ENCODE measurements at places on chromosomes 5 and 9.
A peak's percentile ranks its signal among the peaks of the same experiment; 100 is the strongest.

DNA sequence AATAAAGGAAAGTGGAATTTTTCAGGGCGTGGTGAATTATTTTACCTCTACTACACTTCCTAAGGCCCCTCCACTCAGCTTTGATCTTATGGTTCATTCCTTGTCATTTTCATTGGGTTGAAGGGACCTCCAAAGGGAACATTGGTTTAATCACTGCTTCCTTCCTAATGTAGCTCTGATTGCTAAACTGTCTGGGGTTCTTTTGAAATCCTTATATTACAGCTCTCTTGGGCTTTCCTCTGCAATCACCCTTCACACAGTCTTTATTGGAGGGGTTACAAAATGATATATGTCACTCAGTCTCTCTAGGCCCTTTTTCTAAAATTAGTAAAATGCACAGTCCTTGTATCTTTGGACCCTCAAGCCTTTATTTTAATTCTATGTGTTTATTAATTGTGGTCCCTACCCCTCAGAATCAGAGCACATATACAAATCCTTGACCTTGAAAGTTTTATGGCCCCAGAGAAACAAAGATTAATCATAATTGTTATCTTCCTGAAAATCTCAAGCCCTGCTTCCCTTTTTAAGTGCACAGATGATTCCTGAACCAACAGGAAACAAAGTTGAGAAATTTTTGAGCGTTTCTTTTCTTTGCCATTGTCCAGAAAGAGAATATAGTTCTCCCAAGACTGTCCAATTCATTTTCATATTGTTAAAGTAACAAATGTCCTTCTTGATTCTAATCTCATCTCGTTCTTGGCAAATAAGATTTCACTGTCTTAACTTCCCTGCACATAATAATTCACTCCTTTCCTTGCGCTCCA is 330.0 kb downstream of the ARRDC3 start:
- DNase-seq, result no peak

GRCh38 chr5:96408210-96408777 is 24.8 kb downstream of the PCSK1 start:
- DNase-seq, result no peak

DNA sequence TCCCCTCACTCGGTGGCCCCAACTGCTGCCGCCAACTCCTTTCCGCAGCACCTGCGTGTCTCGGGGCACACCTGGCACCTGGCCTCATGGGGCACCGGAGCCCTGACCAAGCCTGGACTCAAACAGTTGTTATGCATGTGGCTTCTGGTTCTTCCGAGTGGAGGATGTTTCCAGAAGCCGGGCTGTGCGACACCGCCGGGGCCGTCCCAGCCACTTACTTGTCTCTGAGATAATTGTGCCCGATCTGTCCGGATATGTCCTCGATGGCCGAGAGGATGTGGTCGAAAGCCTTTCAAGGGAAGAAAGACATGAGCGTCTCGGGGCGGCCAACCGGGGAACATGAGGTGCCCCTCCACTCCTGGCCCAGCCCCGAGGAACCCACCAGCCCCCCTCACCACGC is 38.4 kb downstream of the EXOC3 start:
- no peak for DNase-seq

DNA sequence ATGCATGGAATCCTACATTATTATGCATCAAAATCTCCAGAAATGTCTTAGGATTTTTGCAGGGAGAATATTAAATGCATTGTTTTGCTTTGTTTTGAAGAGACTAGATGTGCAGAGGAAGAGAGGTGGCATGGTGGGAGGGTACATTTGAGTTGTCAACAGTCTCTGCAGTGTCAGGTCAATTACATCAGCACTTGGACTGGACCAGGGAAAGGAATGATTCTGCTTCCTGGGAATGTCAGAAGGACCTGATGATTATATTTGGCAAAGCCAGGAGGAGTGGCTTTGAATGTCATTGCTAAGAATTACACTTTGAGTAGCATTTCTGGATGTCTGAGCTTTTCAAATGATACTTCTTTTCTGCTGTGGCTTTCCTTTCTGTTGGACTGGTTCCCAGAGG is 17.5 kb upstream of the TMEFF1 start:
- no peak for DNase-seq

- no peak for DNase-seq
Observed at GRCh38 chr5:165370794-165371193, 1865.4 kb downstream of the MAT2B start.

GRCh38 chr9:70947511-70947910 is 173.9 kb downstream of the TRPM3 start:
- DNase-seq, result no peak

GRCh38 chr5:138139781-138140090 is 508 bp upstream of the NME5 start:
- DNase-seq, result no peak

GRCh38 chr9:137461663-137462395 is 2.7 kb upstream of the NSMF start:
- peak; percentile 86 for DNase-seq

DNA sequence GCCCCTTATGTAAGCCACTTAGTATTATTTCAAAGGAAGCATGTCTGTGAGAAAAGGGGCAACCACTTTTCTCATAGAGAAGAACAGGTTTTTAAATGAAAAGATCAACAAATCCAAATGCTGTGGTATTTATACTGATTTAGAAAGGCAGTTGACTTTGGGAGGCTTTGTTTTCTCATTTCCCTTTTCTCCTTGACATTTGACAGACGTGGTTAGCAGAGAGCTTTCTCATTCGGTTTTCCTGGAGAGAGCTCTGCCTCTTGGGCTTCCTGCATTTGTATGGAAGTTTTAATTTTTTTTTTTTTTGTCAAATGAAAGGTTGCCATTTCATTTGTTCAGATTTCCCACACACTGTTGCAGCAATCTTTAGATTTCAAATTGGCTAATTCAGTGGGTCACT is 62.5 kb downstream of the EXOSC2 start:
- DNase-seq, result no peak

GRCh38 chr5:177204281-177204680 is 70.7 kb downstream of the NSD1 start:
- no peak for DNase-seq

DNA sequence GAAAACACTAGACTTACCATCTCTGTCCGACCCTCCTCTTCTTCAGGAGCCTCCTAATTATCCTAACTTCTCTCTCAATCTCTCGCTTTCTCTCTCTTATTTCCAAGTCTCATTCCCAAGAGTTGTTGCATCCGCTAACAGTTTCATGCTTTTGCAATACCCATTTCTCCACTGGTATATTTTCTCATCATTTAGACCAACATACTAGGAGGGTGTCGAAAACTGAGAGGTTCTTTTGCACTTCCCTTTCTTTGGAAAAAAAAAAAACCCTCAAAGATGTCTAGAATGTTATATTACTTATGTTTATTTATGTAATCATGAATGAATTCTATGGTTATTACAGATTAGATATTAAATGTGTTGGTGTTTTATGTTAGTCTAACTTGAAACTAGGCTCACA is 35.9 kb downstream of the SPZ1 start:
- DNase-seq, result no peak

DNA sequence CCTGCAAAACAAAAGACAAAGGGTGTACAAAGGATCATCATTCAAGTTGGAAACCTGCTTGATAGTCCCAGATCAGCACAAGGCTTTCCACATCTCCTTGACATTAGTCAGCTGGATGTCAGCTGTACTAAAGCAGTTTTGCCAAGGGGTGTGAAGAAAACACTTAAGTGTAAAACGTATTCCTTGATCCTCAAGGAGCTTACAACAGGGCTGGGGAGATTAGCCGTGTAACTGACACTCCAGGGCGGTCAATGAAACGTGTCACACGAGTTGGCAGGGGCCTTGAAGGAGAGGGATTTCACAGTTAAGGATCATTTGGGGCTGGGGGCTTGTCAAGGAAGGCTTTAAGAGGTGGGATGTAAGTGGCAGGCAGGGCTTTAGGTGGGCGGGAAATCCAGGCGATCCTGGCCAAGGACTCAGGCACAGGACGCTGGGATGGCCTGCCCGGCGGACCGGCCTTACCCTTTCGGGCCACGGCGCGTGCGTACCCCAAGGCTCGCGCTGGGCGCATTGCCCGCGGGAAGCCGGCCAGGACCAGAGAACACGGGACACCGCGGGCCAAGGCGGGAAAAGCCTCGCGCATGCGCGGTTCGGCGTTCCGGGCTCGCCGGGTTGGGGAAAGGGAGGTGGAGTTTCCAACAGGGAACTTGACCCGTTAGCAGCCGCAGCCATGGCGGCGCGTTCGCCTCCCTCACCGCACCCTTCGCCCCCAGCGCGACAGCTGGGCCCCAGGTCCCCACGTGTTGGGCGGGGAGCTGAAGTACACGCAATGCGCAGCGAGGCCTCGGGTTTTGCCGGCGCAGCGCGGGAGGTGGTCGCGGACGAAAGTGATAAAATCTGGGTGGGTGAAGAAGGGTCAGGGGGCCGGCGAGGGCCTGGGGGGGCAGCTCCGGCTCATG is at the start of gene CNTLN:
CNTLN (plus strand) TSS at position 645 of the 899 bp plus-strand sequence; CDS start at position 671, 26 bp downstream.
- peak; percentile 50 for DNase-seq

DNA sequence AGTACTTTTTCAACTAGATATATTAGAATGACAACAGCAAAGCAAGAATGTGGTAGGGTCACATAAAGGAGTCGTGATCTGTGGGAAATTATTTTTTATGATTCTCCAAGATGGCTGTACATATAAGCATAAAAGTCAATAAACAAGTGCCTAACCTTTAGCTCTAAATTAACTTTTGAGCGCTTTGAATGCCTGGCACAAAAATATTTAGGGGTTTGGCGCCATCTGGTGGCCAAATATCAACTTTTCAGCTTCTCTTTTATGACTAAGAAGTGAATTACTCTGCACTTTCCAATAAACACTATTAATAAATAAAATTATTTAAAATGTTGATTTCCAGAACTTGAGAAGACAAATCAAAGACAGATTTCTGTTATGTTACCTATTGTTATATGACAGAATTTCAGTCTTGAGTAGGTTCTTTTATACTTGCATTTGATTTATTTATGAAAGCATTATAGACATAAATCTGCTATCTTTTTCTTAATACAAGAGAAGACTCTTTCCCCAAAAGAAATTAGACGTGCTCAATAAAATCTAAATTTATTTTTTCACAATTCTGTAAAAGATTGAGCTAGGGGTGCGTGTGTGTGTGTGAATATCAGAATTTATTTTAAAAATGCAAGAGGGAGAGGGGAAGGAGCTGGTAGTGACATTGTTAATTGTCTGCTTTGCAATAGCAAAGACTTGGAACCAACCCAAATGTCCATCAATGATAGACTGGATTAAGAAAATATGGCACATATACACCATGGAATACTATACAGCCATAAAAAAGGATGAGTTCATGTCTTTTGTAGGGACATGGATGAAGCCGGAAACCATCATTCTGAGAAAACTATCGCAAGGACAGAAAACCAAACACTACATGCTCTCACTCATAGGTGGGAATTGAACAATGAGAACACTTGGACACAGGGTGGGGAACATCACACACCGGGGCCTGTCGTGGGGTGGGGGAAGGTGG is 36.7 kb upstream of the ARRDC3 start:
- peak; percentile 56 for DNase-seq

DNA sequence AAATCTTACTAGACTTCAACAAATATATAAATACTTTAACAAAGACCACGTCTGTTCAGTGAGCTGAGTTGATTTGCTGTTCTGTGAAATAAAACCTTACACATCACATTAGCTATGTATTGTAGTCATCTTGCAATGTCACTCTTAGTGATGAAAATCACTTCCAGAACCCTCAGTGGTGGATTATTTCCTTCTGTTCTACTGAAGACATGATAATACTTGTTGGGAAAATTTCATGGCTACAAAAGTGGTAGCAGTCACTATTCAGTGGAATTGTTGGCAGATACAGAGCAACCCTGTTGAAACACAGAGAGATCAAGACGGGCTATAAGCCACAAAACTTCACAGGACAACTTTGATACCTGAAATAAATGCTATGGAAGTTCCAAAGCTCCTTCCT is 26.7 kb upstream of the FAM169A start:
- DNase-seq, result no peak

DNA sequence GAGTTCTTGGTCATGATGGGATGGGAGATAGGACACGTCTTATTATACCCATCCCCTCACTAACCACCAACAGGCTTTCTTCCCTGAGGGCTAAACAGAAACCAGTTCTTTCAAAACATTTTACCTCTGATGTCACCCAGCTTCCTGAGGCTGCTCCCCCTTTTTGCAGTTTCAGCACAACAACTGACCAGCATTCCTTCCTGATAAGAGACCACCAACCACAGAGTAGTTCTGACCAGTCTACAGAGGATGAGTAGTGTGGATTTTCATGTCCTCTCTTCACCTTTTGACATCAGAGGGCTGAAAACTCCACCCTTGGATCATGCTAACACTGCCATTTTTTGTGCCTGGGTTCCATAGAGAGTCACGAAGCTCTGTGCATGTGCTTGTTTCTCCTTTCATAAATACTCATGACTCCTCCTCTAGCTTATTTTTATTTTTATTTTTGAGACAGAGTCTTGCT is 82.6 kb downstream of the OSTF1 start:
- no peak for DNase-seq

DNA sequence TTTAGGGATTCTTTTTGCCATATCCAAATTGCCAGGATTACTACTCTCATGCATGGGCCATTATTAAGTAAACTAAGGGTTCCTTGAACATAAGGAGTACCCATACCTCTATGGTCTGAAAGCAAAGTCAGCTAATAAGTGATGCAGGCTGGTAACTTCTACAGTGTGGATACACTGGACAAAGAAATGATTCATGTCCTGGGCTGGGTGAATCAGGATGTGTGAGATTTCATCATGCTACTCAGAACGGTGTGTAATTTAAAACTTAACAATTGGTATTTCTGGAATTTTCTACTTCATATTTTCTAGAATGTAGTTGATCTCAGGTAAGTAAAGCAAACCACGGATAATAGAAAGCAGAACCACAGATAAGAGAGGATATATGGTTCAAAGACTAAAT is 428.8 kb downstream of the CHSY3 start:
- no peak for DNase-seq

- DNase-seq, result no peak
Observed at GRCh38 chr9:87123830-87124229, 176.5 kb upstream of the GAS1 start.

DNA sequence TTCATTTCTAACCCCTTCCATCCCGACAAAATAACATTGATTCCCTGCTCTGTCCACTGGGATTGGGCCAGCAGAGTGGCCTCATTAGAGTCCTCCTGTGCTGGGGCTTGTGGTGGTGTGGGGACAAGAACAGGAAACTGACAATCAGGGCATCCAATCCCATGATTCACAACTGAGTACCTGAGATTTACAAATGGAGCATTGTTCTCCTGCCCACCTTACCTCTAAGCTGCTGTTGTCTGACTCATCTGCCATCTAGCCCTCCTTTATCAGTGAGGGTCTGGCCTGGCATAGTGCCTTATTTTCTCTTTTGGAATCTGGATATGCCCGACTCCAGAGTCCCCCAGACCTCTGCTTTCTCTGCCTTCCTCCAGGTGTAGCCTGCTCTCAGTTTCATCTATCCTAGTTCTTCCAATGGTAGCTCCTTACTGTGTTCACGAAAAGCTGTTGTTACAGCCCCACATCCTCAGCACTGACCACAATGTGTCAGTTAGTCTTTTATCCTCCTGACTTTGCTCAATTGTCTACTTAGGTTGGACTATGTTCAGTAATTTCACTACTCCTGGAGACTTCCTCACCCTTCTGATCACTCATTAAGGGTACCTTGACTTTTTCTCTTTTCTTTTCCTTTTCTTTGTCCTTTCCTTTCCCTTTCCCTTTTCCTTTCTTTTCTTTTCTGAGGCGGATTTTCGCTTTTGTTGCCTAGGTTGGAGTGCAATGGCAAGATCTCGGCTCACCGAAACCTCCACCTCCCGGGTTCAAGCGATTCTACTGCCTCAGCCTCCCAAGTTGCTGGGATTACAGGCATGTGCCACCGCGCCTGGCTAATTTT is 13.4 kb downstream of the WNT8A start:
- DNase-seq, result no peak
